ENCODE measurements at places on chromosomes 5 and 9. TPM values are rescaled to one million over a fixed set of nuclear protein-coding genes. Genes with fewer than 3 reads are reported as not detected.

GRCh38 chr5:67935908-67936566, 279.5 kb upstream of the PIK3R1 start:
- no peak overlapping the region for H3K27ac ChIP-seq
- no peaks in the 10 kb centered on the region for H3K4me1 ChIP-seq

DNA sequence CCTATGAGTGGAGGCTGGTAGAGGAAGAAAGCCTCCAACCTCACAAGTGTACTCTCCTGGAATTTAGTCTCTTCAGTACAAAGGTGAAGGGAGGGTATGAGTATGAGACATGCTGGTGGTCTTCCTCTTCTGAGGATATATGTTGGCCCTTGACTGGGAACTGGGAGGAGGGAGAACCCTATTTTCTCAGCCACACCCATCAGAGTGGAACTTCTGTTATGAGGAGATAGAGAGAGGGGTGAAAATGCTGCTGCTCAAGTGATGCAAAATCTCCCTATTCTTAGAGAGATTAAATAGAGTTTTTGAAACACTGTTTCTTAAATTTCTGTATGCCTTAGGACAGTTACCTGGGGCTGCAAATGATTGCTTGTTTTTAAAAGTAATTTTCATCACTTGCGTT, 203.4 kb upstream of the PRR16 start:
- H3K27ac ChIP-seq = no peak overlapping the region
- DNase-seq = no peak
- no peak overlapping the region for H3K4me3 ChIP-seq
- H3K36me3 ChIP-seq = no peaks in the 10 kb centered on the region

DNA sequence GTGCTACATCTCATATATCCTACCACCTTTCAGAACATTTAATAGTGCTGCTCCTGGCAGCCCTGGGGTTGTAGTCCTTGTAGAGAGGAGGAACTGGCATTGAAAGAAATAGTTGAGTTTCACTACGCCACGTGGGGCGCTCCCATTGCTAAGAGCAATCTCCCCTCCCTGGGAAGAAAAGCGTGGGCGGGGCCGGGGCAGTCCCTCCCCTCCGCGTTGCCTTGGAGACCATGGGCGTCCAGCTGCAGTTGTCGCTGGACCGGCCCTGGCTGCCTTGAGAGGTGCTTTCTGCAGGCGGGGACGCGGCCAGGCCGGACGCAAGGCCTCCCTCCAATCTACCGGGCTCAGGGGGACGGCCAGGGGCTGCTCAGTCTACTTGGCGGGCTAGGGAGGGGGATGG, 368 bp upstream of the CCDC180 start:
- peak; percentile 49 for DNase-seq
- H3K36me3 ChIP-seq = no peaks in the 10 kb centered on the region
- no peak overlapping the region for H3K27ac ChIP-seq
- no peaks in the 10 kb centered on the region for H3K4me1 ChIP-seq
- no peak overlapping the region for H3K4me3 ChIP-seq

DNA sequence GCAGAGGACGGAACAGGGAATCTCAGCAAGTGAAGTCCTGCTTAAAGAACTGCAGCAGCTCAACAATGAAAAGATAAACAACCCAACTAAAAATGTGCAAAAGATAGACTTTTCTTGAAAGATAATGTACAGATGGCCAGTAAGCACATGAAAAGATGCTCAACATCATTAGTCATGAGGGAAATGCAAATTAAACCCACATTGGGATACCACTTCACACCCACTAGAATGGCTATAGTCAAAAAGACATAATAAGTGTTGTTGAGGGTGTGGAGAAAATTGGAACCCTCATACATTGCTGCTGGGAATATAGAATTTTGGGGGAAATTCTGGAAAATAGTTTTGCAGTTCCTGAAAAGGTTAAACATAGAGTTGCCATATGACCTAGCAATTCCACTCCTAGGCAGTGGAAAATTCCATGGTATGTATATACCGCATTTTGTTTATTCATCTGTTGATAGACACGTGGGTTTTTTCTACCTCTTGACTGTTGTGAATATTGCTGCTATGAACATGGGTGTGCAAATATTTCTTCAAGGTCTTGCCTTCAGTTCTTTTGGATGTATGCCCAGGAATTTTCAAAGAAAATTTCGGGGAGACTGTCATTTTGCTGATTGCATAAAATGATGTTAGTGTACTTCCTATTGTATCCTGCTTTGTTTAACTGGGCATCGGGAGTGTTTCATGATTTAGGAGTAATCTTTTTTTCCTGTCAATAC, 7.2 kb downstream of the CNOT8 start:
- H3K4me3 ChIP-seq = no peak overlapping the region
- H3K4me1 ChIP-seq = peaks cover 46% of the 10 kb centered on the region
- DNase-seq = no peak
- peak overlapping the region; percentile 42 for H3K27ac ChIP-seq
- peaks cover 55% of the 10 kb centered on the region for H3K36me3 ChIP-seq
- H3K27me3 ChIP-seq = no peaks in the 10 kb centered on the region

DNA sequence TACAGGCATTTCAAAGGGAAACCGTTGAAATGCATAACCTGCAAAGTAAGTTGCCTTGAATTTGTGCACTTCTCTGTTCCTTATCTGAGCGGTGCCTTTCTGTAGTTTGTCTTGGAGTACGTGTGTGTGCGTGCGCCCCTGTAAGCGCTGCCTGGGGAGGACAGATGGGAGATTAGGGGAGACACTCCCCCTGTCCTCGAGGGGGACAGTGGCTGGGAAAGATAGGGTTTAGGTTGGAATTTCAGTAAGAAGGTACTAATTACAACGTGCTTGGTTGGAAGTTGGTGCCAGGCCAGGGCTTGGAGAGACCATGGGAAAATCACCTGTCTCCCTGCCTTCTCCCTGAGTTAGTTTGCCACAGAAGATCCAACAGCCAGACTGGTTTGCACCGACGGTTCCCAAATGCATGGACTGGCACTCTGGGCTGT, 73.2 kb downstream of the PIK3R1 start:
- H3K27ac ChIP-seq = peak overlapping the region; percentile 85
- DNase-seq = no peak
- peaks cover 80% of the 10 kb centered on the region for H3K4me1 ChIP-seq
- H3K4me3 ChIP-seq = peak overlapping the region; percentile 83

DNA sequence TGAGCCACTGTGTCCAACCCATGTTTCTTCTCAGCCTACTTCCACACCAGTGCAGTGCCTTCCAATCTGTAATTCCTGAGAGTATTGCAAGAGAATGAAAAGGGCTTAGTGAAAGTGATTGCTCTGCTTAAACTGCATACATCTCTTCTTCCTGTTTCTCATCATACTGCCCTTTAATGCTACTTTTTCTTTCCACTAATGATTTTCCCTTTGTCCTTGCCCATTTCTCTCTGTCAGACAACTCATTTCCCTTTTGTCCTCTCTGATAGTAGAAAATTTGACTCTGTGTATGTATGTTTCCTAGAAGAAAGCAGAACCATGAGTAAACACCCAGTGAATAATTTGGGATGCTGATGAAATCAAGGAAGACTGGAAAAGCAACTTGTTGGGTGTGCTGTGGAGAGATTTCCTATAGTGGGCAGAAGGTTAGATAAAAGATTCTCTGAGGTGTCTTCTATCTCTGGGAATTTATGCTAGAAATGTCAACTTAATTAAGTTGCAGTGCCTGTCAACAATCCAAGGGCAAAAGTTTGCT, 102.2 kb upstream of the CHD1 start:
- H3K36me3 ChIP-seq = no peaks in the 10 kb centered on the region
- H3K27me3 ChIP-seq = no peaks in the 10 kb centered on the region
- peaks cover 61% of the 10 kb centered on the region for H3K4me1 ChIP-seq
- H3K27ac ChIP-seq = no peak overlapping the region
- H3K4me3 ChIP-seq = no peak overlapping the region

GRCh38 chr5:179700401-179700918, 1.7 kb downstream of the CANX start:
- no peak for DNase-seq
- peaks cover 50% of the 10 kb centered on the region for H3K36me3 ChIP-seq
- peaks cover 44% of the 10 kb centered on the region for H3K4me1 ChIP-seq
- no peaks in the 10 kb centered on the region for H3K27me3 ChIP-seq

DNA sequence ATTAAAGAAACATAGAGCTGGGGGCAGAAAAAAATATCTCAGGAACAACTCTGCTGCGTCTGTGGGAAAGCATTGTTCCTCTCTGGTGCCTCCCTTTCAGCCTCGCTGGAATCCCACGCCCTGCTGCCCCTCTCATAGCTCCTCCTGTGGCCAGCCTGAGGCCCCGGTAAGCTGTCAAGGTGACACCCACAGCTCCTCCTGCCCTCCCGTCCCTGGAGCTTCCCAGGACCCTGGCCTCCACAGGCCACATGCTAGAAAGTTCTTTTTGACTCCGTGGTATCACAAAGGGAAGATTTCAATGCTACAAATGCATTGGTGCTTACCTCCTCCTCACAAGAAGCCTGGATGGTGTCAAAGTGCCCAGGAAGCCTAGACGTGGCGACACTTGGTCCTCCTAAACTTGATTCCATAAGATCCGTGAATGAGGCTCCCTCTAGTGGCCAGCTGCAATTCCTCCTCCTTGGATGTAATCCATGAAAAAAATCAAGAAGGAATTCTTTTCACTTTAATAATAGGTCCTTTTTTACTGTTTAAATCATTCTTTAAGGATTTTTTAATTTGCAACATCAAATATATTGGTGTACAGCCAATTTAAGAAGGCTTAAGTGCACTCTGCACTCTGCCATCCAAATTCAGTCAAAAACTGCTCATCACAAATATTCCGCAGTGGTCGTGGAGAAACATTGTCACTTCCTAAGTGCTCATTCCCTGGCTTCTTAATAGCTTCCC, 104.9 kb downstream of the CFAP90 start:
- H3K4me1 ChIP-seq = no peaks in the 10 kb centered on the region
- peaks cover 6% of the 10 kb centered on the region for H3K27me3 ChIP-seq

DNA sequence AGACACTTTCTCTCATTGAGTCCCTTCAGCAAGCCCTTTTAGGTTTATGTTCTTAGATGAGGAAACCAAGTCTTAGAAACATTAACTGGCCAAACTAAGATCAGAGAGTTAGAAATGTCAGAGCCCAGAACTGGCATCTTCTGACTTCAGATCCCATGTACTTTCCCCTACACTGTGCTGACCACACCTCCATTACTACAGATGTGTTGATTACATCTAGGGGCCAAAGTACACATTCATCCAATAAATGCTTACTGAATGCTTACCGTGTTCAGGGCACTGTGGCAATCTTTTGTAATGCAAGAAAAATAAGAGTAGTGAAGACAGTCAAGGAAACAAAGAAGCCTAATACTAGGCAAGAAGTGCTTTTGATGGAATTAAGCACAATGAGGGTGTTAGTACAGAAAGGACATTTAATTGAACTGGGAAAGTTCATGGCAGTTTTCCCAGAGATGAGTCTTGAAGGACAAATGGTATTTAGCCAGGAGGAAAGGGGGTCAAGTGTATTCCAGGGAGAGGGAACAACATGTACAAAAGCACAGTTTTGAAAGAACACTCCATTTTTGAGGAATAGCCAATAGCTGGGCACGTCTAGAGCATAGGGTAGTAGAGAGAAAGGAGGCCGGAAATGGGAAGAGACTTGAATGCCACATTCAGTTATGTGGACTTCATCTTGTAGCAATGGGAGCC, 89.7 kb upstream of the CDKN2B start:
- H3K4me3 ChIP-seq = no peak overlapping the region
- no peak for DNase-seq
- peaks cover 13% of the 10 kb centered on the region for H3K27me3 ChIP-seq
- H3K27ac ChIP-seq = no peak overlapping the region
- H3K4me1 ChIP-seq = peaks cover 11% of the 10 kb centered on the region

DNA sequence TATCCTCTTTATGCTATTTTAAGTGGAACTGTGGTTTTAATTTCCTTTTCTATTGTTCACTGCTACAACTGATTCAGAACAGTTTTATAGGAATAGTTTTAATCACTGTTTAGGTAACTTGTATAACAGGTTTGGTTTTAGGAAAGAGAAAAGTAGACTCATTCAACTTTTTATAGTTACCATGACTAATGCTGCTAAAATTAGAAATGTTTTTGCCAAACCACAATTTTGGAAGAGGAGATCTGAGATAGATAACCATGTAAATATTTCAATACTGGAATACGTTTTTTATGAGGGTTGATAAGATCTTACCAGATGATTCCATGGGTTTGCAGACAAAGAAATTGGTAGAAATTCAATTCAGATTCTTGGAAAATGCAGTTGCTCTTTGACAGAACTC, 404.6 kb upstream of the ARRDC3 start:
- no peaks in the 10 kb centered on the region for H3K36me3 ChIP-seq
- H3K4me3 ChIP-seq = no peak overlapping the region
- DNase-seq = no peak
- no peak overlapping the region for H3K27ac ChIP-seq
- no peaks in the 10 kb centered on the region for H3K27me3 ChIP-seq
- no peaks in the 10 kb centered on the region for H3K4me1 ChIP-seq

DNA sequence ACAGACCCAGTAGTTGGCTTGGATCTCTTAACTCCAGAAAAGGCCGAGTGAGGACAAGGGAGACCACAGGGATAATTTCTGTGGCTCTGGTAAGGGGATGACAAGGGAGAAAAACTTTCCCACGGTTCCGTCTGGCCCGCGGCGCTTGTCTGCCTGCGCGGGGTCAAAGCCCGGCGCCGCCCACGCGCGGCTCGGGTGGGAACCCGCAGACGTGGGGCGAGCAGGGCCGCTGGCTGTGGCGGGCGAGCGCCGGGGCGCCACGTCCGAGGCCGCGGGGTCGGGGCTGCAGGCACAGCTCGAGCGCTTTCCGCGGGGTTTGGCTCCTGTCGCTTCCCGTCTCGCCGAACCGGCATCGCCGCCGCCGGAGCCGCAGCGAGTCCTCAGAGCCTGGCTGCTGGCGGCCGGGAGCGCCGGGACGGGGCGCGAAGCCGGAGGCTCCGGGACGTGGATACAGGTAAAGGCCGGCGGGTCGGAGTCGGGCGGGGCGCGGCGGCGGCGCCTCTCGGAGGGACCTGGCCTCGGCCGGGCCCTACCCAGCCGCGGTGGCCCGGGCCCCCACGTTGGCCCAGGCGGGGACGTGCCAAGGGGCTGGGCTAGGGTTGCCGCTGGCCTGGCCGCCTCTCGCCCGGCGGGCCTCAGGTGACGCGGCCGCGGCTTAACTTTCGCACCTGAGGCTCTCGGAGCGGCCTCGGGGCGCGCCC, at the start of gene RNF180:
Gene RNF180, plus strand, starts transcription at position 344 of the 701 bp plus-strand sequence. CDS start 34,965 bp downstream, outside the sequence.
- no peak within 1 kb of the TSS for H3K4me3 ChIP-seq
- H3K27me3 ChIP-seq = peaks cover 31% of the 10 kb centered on the region
- peaks cover 3% of the 10 kb centered on the region for H3K4me1 ChIP-seq

GRCh38 chr5:4419281-4419680, 720.8 kb upstream of the ADAMTS16 start:
- no peaks in the 10 kb centered on the region for H3K27me3 ChIP-seq
- no peak for DNase-seq
- H3K4me3 ChIP-seq = no peak overlapping the region
- H3K36me3 ChIP-seq = no peaks in the 10 kb centered on the region
- no peaks in the 10 kb centered on the region for H3K4me1 ChIP-seq

- H3K27me3 ChIP-seq = no peaks in the 10 kb centered on the region
- DNase-seq = no peak
- no peaks in the 10 kb centered on the region for H3K4me1 ChIP-seq
- H3K36me3 ChIP-seq = no peaks in the 10 kb centered on the region
- no peak overlapping the region for H3K27ac ChIP-seq
Observed at GRCh38 chr5:9196403-9197227, 349.3 kb downstream of the SEMA5A start.

The NR4A3 gene
- total RNA-seq = 113 TPM

The CDKN2B-AS1 gene
- 0.41 TPM for total RNA-seq

The OR13C4 gene
- not detected for total RNA-seq

The OLFML2A gene
- not detected for total RNA-seq

The GRM6 gene
- total RNA-seq = not detected

The KIAA0825 gene
- total RNA-seq = 0.54 TPM

The SPAAR gene
- total RNA-seq = not detected

The SMIM27 gene
- 28.0 TPM for total RNA-seq

The PPP2R2B gene
- 0.56 TPM for total RNA-seq

The LHX3 gene
- not detected for total RNA-seq

The LRRC19 gene
- not detected for total RNA-seq

The CDC20B gene
- total RNA-seq = not detected

The SLC45A2 gene
- not detected for total RNA-seq

The ACSL6 gene
- 4.7 TPM for total RNA-seq

The ALDH1B1 gene
- 23.9 TPM for total RNA-seq

The RALGDS gene
- 80.5 TPM for total RNA-seq

The JAKMIP2 gene
- total RNA-seq = 3.2 TPM
